ENCODE measurements at places on chromosomes 3 and 15.

GRCh38 chr3:196009456-196009855 lies 72.4 kb downstream of the TFRC start:
- DNase-seq, result no peak

GRCh38 chr3:161991901-161992540 lies 495.4 kb downstream of the OTOL1 start:
- no peak for DNase-seq

DNA sequence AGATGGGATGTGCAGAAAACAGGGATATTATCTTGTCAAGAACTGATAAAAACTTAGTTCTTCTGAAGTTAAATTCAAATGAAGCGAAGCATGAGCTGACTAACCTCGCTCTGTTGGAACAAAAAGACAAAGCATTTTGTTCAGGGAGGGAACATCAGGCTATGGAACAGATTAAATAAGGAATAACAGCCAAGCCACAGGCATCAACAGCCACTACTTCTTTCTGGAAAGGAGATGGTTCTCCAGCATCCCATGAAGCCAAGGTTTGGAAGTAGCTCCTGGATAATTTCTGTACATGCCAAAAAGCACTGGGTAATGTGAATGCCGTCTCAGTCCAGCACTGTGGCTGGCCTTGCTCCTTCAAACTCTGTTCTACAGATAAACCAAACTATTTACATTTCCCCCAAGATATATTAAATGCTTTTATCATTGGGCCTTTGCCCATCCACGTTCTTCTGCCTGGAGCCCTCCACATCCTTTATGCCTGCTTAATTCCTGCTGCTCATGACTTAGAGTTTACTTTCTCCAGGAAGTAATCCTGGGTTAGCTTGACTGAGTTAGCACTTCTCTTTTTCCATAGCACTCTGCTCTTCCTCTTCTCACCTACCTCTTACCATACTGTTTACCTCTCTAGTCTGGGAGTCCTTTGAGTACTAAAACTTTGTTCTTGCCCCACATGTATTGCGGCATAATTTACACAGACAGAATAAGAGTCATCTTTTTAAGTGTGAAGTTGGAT lies 232.0 kb downstream of the CLSTN2 start:
- DNase-seq, result no peak

GRCh38 chr3:62253971-62254370 lies 119.4 kb downstream of the FEZF2 start:
- no peak for DNase-seq

DNA sequence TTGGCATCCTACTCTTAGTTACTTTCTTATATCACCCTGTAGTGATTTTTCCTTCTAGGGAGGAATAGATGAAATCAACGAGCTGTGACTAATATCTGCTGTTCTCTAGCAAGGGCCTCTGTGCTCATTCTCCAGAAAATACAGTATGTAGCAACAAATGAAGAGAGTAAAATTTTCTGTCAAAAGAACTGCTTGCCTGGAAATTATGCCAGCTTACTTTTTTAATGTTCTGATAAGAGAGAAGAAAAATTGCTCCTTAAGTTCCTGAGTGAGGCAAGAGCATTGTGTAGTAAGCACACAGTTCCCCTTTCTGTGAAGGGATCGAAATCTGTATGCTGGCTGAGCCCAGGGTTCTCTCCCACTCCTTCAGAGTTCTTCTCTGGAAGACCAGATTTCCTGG lies 51.4 kb upstream of the GK5 start:
- DNase-seq, result peak; percentile 25

DNA sequence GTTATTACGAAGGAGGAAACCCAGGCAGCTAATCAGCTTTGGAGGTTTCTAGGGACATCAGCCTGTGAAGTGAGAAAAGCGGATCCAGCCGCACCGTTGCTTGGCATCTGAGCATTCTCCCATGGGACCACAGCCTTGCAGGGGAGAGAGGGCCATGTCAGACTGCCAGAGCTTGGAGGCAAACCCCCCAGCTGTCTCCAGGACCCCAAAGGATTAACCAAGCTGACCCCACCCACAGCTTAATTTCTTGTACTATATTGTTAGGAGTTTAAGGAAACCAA lies 5.1 kb downstream of the IGDCC3 start:
- DNase-seq, result no peak

DNA sequence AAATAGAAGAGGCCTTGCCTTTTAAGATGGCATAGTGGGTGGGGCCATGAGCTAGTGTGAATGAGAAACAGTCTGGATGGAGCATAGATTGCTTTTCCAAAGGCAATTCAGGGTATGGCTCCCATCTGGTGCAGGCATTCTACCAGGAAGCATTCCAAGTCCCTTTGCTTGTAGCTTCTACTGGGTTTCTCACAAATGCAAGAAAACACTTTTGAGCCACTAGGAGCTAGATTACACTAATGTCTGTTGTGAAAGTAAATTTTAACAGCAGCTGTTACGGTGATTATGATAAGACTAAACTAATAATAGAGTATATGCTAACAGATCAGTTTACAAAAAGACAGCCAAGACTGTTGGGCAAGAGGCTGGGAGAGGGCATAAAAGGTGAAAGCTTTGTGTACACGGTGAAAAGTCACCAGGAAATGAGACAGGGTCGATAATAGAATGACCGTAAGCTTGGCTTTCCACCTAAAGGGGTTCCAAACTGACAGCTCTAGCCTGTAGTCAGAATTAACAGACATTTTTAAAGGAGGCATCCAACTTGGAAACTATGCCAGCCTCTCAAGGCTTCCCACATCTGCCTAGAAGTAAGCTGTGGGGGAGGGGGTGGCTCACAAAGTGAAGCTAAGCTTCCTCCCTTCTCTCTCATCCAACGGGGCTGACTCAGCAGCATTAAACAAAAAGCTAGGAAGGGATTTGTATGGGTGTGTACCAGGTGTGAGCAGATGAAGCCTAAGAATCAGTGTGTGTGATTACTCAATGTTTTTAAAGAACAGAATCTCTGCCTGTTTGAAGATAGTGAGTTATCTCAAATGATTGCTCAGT lies 61.1 kb upstream of the GPD1L start:
- DNase-seq, result peak; percentile 41

DNA sequence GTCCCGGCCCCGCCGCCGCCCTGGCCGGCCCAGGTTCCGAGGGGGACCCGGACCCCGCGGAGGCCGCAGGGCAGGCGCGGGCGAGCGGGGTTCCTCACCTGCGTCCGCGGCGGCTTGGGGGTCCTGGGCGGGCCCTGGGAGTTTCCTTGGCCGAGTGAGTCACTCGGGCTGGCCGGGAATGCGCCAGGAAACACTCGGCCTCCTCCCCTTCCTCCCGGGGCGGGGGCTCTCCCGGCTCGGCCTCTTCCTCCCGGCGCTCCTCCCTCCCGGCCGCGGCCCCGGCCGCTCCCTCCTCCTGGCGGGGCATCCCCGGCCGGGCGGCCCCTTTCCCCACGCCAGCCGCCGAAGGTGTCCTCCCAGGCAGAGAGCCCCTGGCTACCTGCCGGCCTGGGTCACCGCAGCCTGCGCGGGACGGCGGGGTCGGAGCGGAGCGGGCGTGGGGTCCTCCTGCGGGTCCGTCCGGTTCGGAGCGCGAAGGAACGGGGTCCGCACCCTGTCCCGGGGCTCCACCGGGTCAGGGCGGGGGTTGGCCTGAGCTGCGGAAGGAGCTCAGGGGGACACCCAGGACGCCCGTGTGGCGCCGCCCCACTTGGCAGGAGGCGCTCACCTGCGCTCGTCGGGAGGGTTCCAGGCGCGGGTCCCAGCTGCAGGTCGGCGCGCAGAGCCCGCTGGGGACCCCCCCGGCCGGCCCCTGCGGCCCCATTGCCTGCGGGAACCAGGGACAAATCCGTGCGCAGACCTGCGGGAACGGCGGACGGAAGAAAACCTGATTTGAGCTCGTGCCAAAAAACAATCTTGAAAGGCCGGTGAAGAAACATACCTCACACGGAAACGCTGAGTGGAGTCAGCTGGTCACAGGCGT lies at the start of gene CYFIP1:
CYFIP1 (minus strand) TSS at position 180 of the 862 bp plus-strand sequence. CDS start 33,083 bp downstream, outside the sequence.
- DNase-seq, result peak; percentile 57

DNA sequence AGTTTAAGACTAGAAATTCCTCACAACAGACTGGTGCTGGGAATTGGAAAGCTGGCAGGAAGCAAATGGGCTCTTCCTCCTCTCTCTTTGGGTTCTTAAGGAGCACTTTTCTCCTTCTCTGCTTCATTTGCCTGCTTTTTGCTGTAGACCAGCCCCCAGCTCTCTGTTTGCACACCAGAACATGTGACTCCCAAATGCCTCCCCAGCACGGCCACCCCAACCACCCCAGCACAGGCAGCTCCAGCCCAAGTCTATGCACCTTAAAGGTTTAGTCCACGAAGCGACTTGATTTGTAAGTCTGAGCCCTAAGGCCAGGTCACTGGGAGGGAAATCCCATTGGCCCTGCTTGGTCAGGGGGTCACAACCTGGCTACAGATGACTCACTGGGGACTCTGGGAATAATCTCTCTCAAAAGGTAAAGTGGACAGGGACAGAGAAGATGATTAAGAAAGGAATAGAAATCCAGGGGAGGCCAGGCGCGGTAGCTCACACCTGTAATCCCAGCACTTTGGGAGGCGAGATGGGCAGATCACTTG lies 377.8 kb upstream of the PROK2 start:
- DNase-seq, result no peak

DNA sequence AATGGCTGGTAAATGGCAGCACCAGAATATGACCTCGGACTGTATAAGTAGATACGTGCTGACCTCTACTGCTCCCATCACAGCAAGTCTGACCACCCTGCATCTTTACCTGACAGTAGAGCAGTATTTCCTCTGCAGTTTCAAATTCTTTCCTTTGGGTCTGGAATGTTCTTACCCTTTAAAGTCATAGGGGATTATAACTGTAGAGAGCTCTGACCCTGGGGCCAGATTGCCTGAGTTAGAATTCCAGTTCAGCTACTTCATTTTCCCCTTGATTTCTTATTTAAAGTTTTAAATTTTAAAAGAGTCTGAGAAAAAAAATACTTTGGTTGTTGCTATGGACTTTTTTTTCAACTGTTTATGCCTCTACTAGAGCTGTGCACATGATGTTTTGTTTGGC lies 237.7 kb downstream of the NR1D2 start:
- no peak for DNase-seq

DNA sequence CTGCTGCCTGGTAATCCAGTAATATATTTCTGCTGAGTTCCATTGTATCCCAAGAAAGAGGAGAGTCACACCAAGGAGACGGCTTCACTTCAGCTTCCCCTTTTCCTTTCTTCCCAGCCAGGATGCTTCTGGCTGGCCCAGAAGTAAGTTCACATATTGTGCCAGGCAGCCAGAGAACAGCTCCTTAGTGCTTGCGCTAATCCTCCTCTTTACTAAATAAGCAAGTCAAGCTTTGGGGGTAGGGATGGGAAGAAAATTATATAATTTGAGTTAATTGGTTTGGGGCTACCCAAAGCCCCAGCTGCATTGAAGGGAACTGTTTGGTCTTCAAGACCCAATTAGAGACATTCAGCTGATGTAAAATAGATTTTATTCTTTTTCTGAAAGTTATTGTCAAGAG lies 218.8 kb upstream of the HES1 start:
- no peak for DNase-seq
